Stimulated activated naive CD8-positive, alpha-beta T cell treated with anti-CD3 and anti-CD28 coated beads, Interleukin-15, Interleukin-2, amounts not matched to agents 100 U/mL and 50 U/mL, for 24 hours (primary cell): ENCODE measurements at places on chromosomes 6 and 20.
A peak's percentile ranks its signal among the peaks of the same experiment; 100 is the strongest.

DNA sequence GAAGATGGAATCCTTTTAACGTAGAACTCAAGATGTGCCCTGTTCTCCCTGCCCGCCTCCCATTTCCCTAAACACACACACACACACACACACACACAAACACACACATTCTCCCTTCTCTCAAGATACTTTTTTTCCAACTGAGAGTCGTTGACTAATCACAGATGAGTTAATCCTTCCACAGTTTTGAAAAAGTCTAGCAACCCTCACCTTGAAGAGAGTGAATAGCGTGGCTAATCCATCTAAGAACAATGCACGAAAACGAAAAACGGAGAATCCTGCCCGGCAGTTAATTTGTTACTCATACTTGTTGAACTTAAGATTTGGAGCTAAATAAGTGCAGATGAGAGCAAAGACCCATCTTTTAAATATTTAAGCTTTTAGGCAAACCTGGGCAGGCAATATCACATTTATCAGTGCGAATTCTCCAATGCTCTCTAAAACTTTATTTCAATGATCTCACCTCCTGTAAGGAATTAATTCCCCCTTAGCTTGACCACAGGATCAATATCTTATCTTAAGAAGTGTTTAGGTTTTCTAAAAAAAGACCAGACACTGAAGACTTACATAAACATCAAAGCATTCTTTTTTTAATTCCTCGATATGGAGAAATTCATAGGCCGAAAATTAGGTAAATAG, 1.1 kb downstream of the AGPAT4 start:
- no peak for DNase-seq

GRCh38 chr20:41054070-41054846, 25.6 kb downstream of the TOP1 start:
- DNase-seq = peak; percentile 22

DNA sequence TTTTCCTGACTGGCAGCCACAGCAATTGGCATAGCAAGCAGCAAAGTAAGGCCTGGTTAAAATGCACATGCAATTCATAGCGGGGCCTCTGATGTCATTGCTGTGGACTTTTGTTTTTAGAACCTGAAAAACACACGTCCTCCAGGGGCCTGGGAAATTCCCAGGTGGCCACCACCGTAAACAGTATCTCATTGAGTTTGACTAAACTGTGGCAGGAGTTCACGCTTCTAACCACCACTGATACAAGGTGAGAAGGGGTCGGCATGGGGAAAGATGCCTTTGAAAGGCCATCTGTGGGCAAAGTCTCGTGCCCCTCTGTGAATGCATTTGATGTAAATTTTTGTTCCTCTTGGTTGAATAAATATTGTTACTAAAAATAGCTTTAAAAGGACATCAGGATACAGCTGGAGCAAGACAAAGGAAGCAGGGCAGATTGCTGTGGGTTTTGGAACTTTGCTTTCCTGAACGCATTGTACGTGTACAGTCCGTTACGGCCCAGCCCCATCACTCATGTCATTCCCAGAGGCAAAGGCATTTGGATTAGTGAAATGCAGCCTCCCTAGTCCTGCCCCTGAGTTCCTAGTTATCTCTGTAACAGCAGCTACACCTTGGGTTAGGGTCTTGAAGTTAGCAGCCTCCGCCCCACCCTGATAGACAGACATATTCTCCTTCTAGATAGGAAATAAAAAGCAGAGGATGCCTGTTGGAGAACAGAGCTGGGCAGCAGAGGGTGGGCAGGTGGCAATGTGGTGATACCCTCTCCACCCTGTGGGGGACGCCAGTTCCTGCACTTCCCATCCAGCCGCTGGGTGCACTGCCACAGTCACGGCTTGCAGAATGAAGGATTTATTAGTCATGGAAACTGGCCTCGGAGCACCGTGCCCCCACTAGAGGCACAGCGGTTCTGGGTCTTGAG, 80.3 kb downstream of the ZDHHC14 start:
- peak; percentile 79 for DNase-seq

DNA sequence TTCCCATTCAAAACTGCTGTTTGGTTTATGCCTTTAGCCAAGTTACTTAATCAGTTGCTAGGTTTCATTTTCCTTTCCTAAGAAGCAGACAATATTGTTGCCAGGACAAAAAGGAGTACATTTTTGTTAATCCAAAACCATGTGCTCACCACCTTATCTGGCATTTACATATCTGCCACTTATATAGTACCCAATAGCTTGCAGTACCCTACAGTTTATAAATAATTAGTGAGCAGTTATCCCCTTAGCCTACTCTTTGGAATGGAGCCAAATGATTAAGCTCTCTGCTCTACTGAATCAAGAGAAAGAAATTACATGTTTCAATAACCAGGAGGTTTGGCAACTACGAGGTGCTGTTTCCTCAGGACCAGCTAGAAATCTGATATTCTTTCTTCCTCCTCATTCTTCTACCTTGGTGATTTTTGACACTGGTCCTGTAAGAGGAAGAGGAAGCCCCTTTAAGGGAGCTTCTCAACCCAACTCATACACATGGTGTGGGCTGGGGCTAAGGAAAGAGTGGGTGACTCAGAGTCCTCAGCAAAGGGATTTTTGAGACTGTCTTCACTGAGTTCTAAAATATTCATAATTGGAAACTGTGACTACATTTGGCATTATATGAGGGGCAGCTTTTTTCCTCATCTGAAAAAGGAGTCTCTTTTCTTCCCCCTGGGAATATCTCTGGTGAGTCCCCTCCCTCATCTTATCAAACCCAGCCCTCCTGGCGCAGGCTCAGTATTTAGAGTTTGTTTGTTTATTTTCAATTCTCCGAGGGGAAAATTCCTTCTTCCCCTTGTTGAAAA, 1.5 kb downstream of the ZNFX1 start:
- DNase-seq = peak; percentile 63

DNA sequence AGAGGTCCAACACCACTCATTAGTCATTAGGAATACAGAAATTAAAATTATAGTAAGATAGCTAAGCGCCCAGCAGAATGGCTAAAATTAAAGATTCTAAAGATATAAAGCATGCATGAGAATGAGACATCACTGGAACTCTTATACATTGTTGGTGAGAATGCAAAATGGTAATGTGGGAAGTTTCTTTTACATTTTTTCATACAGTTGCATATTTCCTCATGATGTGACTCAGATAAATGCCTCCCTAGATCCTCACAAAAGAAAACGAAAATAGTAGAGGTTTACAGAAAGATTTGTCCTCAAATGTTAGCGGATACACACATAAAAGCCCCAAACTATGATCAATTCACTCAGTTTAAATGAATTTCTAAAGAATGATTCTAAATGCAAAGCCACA, 633.7 kb upstream of the GJE1 start:
- no peak for DNase-seq

GRCh38 chr6:130852844-130853554, 25.8 kb downstream of the SMLR1 start:
- no peak for DNase-seq

DNA sequence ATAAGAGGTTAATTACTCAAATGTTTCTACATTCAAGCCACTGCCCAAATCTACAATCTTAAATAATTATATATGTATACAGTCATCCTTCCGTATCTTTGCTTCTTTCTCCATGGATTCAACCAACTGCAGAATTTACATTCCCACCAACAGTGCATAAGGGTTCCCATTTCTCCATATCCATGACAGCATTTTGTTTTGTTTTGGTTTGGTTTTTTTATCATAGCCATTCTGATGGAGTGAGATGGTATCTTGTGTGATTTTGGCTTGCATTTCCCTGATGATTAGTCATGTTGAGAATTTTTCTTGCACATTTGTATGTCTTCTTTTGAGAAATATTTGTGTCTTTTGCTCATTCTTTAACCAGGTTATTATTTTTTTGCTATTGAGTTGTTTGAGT, 198.5 kb downstream of the C6orf118 start:
- DNase-seq = no peak

GRCh38 chr6:43628393-43629103, 516 bp downstream of the GTPBP2 start:
- DNase-seq = peak; percentile 65

GRCh38 chr6:38782616-38783015, 67.5 kb downstream of the DNAH8 start:
- DNase-seq = no peak

- no peak for DNase-seq
Measured at GRCh38 chr6:81894306-81894705, 141.8 kb upstream of the TENT5A start.

DNA sequence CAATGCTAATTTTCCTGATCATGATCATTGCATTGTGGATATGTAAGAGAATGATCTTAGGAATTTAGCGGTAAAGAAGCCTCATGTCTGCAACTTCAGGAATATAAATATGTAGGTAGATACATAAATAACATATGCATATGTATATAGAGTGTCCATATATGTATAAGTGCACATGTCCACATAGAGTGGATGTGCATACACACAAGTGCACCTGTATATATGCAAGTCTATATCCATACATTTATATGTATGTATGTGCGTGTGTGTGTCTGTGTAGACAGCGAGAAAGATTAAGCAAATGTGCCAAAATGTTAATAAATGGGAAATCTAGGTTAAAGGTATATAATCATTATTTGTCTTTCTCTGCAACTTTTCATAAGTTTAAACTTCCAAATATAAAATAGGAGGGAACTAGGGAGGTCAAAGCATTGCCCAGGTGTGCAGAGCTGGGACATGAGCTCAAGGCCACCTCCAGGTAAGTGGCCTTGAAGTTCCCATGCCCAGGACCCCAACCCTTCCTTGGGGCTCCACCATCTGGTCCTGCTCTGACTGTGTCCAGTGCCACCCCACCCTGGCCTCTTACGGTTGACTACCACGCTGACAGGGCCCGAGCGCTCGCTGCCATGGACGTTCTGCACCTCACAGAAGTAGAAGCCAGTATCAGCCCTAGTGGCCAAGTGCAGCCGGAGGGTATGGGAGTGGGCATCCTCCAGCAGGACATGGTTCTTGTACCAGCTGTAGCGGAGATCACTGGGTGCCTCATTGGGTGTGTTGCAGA, 9.6 kb downstream of the SIGLEC1 start:
- DNase-seq = no peak

DNA sequence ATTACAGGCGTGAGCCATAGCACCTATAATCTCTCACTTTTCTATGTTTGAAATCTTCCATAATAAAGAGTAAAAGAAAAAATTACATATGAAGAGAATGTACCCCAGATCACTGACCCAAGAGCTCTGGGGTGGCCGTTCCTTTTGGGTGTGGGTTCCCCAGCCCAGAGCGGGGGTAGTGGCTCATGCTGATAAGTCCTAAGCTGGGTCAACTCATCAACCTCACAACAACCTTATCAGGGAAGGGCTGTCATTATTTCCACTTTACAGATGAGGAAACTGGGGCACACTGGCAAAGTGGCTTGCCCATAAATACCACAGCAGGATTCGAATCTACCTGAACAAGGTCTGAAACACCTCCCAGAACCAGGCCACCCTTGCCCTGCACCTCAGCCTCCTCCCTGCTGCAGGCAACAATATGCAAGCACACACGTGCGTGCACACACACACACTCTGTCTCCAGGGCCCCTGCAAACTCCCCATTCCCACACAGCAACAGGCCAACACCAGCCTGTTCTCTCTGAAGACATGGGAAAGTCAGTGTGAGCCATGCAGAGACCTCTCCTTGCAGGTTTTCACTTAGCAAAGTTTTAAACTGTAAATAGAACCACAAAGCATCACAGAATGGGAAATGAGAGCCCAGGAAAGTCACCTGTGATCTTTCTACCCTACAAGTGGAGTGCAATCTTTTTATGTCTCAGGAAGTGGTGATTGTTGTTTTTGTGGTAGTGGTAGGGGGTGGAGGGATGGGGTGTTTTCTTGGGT, 27.7 kb downstream of the BFSP1 start:
- no peak for DNase-seq

- DNase-seq = peak; percentile 69
Measured at GRCh38 chr20:45890077-45890984, 677 bp downstream of the NEURL2 start.

DNA sequence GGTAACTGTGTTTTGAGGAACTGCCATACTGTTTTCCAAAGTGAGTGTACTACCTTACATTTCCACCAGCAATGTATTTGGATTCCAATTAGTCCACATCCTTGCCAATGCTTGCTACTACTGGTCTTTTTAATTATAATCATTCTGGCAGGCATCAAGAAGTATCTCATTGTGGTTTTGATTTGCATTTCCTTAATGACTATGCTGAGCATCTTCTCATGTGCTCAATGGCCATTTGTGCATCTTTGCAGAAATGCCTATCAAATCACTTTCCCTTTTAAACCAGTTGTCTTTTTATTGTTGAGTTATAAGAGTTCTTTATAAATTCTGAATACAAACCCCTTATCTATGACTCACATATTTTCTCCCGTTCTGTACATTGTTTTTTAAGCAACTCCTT, 75.9 kb downstream of the ATG5 start:
- no peak for DNase-seq

DNA sequence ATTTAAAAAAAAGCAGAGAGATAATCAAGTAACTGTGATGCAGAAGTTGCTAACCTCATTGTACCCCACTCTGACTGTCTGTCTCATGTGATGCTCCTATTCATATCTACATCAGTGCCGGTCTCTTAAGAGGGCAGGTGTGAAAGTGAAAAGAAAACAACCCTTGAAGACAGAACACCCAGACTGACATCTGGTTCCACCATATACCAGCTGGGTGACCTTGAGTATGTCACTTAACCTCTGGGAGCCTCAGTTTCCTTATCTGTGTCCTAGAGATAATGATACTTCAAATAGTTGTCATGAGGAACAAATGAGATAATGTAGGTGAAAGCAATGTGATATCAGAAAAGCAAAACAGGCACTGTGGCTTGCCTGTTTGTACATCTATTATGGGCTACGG, 426.8 kb upstream of the SOX4 start:
- no peak for DNase-seq

- DNase-seq = no peak
Measured at GRCh38 chr20:48824830-48825565, 2.8 kb downstream of the PREX1 start.

- DNase-seq = no peak
Measured at GRCh38 chr6:22254886-22255285, 42.0 kb downstream of the PRL start.

DNA sequence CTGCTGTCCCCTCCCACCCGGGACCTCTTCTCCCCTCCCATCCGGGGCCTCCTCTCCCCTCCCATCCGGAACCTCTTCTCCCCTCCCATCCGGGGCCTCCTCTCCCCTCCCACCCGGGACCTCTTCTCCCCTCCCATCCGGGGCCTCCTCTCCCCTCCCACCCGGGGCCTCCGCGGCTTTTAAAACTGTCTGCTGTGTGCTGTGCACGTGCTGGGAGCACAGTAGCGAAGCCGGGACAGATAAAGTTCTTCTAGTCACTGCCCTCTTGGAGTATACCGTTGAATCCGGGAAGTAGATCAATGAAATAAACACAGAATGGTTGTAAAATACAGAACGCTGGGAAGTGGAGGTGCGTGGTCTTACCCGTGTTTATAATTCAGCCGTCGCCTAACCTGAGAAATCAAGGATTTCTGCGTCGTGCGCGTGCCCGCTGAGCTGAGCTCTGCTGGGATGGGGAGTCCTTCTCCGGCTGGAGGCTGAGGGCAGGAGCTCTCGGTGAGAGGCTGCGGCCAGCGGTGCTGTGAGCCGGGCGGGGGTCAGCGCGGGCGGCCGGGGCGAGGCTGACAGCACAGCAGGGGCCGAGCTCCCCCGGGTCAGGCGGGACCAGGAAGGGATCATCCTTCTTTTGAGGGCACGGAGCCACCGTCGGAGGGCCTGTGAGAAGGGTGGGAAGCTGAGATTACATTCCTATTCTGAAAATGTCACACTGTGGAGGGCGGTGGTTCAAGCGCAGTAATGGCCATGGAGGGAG, 19.6 kb upstream of the KIF25 start:
- DNase-seq = no peak

- DNase-seq = no peak
Measured at GRCh38 chr6:34890533-34890925, 1.5 kb downstream of the ANKS1A start.
